ENCODE measurements at places on chromosomes 3 and 15.

GRCh38 chr3:125112981-125113380 lies 57.2 kb upstream of the HEG1 start:
- no peak for DNase-seq

GRCh38 chr3:134212967-134213665 lies 37.5 kb downstream of the RYK start:
- peak; percentile 85 for DNase-seq

DNA sequence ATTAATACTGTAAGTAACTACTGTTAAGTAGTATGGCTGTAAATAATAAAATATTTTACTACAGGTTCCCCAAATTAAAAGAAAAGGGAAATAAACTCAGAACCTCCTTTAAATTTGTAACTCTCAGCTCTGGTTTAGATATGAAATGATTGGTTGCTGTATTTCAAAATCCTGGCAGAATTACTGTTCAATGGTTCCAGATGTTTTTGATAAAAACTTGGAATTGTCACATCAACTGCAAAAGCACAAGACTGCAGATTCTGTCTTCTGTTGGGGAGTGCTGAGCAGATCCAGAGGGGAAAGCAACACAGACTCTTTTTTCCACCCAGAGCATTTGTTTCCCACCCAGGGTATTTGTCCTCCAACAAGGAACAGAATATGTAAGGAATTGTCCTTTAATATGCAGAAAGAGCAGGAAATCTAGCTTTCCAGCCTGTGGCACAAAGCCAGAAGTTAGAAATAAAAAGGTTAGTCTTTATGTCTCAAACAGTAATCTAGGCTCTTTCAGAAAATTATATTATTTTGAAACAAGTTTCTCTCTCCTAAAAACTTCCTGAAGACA lies 178.1 kb downstream of the KLHL25 start:
- DNase-seq: no peak

GRCh38 chr15:59105854-59106253 lies 908 bp downstream of the CCNB2 start:
- no peak for DNase-seq

DNA sequence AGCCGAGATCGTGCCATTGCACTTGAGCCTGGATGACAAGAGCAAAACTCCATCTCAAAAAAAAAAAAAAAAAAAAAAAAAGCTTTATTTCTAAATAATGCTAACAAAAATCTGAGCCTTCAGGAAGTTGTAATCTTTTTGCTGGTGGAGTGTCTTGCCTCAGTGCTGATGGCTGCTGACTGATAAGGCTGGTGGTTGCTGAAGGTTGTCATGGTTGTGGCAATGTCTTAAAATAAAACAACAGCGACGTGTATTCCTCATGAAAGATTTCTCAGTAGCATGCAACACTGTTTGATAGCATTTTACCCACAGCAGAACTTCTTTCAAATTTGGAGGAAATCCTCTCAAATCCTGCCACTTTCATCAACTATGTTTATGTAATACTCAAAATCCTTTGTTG lies 77.4 kb upstream of the PTPRG start:
- no peak for DNase-seq

- DNase-seq: no peak
These were observed 268.5 kb downstream of the SQOR start for GRCh38 chr15:45903283-45903682.

- DNase-seq: no peak
These were observed 41.2 kb downstream of the CRYBG3 start for GRCh38 chr3:97863031-97863430.

DNA sequence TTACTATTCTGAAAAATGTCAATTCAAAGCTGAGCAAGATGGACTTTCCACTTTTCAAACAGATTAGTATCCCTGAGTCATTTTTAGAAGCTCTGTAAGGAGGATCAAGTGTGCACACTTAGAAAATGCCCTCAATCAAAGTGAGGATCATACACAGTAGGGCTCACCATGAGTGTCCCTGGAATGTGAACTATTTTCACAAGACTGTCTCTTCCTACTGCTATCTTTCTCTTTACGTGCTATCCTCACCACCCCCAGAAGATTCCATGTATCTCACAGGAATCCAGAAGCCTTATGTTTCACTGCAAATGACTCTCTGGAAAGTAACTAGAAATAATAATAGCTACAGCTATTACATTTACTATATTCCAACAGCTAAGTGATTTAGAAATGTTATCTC lies 349.9 kb upstream of the TGFBR2 start:
- no peak for DNase-seq

GRCh38 chr3:153652076-153652475 lies 469.1 kb upstream of the ARHGEF26 start:
- no peak for DNase-seq

DNA sequence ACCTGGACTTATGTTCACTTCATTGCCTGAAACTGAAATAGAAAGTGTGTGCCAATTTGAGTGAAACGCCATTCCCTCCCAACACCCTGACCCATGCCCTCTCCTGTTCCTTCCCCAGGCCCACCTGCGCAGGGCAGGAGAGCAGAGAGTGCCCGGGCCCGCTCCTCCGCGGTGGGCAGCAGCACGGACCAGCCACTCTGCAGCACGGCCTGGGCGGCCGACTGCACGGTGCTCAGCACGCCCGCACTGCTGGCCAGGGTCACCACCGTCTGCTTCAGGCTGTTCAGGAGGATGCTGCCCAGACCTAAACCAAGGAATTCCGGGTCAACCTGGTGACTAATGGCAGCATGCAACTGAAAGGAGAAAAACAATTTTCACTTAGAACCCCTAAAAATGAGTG lies 66.0 kb downstream of the HERC2 start:
- no peak for DNase-seq

DNA sequence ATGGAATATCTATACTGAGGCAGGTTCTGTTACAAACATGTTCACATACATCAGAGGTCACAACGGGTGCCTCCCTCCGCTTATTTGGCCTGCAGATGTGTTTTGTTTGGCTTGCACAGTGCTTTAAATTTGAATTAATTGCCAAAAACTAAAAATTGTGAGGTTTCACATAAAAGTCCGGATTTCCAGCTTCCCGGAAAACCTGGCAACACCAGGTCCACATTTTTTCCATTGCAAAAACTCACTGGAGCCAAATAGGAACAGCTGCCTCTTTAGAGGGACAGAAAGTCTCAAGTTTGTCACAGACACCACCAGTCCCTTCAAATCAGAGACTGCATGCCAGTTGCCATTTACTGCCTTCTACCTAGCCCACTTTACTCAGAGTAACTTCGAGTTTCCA lies 205.9 kb upstream of the MDFIC2 start:
- DNase-seq: no peak

DNA sequence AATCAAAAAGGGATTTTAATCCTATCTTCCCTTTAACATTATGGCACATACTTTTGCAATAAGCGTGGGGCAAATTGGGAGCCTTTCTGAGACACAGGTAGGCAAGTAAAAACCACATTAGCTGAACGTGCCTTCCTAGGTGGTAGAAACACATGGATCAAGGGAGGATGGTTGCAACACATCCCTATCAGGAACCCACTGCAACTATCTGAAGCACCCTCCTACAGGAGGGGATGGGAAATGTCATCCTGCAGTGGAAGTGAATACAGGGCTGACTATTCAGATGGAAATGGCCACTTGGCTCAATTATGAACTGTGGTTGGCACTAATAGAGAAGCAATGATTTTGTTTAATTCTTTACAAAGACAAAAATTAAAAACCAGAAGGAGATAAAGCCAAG lies 826.3 kb downstream of the FHIT start:
- DNase-seq: no peak

DNA sequence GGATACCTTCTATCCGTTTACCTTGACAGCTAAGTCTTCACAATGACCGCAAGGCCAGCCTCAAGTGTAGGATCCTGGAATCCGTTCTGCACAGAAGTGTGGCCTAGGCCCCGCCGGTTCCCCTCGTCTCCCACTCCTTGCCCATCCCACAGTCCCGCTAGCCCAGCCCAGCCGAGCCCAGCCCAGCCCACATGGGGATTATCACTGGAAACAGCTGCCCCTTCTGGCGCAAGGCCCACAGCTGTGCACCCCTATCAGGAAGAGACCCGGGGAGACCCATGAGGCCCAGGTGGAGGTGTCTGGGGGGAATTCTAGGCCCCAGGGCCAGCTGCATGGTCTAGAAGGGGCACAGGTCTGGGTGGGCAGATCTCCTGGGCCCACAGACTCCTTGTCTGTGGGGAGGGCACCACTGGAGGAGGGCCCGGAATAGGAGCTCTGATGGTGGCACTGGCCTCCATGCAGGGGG lies 27.9 kb upstream of the KLF13 start:
- no peak for DNase-seq

DNA sequence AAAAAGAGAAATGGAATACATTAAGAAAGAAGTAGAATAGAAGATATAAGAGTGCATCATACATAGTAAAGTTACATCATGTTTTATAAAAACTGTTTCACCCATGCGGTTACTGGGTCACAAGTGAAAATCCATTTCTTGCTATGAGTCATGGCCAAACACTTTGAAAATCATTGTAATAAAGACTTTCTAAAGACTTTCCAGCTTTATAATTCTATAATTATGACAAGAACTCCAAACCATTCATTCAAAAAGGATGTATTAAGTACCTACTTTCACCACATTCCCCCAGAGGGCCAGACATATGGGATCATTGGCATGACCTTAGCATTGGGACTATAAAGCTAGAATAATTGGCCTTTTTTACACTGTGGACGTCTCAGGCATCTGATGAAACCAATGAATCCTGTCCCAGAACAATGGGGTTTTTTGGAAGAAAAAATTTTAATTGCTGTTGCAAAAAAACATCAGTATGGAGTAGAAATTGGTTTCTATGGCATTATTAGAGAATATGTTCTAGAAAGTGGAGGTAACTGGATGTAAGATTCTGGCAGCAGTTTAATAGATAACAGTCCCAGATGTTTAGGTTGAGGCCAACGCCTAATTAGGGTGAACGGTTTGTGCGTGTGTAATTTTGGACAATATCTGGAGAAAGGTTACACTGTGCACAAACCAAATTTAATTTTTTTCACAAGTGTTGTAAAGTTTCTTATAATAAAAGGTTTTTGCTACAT lies 3.3 kb upstream of the SKIC8 start:
- peak; percentile 21 for DNase-seq

DNA sequence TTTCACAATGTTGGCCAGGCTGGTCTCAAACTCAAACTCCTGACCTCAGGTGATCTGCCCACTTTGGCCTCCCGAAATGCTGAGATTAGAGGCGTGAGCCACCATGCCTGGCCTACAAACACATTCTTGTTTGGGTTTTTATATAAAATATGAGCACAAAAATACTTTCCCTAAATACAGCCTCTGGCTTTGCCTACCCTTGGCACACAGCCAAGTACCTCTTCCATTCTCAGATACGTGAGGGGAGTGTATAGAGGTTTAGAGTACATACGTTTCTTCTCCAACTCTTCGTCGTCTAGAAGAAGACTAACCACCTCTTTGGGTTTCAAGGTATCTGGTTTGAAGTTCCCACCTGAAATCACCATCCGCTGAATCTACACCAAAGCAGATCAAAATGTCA lies 33.5 kb downstream of the CHAC1 start:
- DNase-seq: no peak

- DNase-seq: no peak
These were observed 39.4 kb upstream of the TBL1XR1 start for GRCh38 chr3:177236704-177237103.

DNA sequence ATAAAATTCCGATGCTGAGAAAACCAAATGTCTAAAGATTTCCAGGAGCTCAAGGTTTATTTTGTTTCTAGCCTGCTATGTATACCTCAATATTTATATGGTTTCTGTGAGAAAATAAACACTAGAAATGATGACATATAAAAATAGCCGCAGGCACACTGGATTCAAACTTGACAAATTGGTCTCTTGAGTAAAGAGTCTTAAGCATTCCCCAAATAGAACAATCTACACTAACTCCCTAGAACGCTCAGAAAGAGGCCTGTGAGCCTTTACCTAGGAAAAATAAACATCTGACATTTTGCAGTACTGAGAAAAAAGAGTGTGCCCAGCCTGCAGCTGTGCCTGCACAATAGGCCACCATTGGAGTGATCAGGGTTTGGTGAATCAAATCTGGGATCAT lies 75.2 kb downstream of the NEK10 start:
- no peak for DNase-seq

GRCh38 chr3:52194485-52195290 lies 3.3 kb upstream of the ALAS1 start:
- DNase-seq: no peak

- no peak for DNase-seq
These were observed 44.8 kb downstream of the TMEM39A start for GRCh38 chr3:119418641-119419040.

GRCh38 chr15:56659197-56659596 lies 74.1 kb downstream of the ZNF280D start:
- DNase-seq: no peak

DNA sequence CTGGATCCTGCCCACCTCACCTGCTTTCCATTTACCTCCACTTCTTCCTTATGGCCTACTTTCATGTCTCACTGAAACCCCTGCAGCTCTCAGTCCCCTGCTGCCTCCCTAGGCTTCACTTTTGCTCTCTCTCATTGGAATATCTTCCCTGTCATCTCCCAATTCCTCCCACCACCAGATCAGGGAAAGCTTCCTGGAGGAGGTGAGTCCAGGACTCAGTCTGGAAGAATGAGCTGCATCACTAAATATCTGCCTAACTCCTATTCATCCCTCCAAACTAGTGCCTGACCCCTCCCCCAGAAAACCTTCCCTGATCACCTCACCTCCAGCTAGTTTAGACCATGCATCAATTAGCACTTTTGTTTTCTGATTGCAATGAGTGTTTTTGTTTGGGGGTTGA lies 37.1 kb downstream of the MRPL46 start:
- no peak for DNase-seq

DNA sequence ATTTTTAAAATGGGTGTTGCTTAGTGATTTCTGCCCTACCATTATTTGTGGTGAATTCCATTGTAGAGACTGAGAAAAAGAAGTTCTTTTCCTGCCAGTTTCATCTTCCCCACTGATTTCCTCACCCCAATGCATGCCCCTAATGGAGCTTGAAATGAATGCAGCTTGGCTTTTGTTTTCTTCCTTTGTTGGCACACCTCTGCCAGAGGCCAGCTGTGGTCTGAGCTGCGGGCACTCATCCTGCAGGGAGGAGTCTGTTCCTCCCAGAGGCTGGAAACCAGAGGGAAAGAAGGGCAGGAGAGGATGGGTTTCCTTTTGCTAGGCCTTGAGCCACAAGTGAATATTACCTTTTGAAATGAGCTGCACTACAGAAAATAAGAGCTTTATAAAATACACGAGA lies 9.3 kb upstream of the ST8SIA2 start:
- no peak for DNase-seq

- peak; percentile 45 for DNase-seq
These were observed 94.7 kb downstream of the SSR3 start for GRCh38 chr3:156460206-156460611.

GRCh38 chr3:29972320-29972993 lies 633.9 kb upstream of the TGFBR2 start:
- DNase-seq: no peak
